Activated effector memory CD4-positive, alpha-beta T cell treated with anti-CD3 and anti-CD28 coated beads, Interleukin-2, amount 50 U/mL, for 16 hours (primary cell): ENCODE measurements at places on chromosomes 4 and X.
A peak's percentile ranks its signal among the peaks of the same experiment; 100 is the strongest.

DNA sequence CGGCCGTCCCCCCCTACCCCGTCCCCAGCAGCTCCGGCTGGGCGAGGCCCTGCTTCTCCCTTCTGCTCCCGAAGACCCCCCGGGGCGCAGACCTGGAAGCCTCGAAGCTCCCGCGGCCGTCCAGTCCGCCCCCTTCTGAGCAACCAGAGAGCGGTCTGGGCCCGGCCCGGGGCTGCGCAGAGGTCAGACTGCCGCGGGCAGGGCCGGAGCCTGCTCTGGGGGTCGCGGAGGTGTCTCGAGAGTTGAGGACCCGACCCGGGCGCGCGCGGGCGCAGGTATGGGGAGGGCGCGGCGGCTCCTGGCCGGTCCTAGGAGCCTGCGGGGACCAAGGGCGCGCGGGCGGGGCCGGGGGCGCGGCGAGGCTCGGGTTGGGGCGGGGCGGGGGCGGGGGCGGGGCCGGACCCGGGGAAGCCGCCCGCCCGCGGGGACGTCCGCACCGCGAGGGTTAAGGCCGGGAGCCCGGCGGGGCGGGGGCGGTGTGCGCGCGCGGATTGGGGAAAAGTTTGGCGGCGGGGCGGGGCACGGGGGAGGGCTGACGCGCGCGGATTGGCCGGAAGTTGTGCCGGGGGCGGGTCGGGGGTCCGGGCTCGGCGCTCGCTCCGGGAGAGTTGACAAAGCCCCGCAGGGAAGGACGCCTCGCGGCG, at the start of gene FGFRL1:
Gene FGFRL1, plus strand, starts transcription at position 605 of the 644 bp plus-strand sequence. CDS start 860 bp downstream, outside the sequence.
- DNase-seq, result peak; percentile 97

GRCh38 chr4:163911891-163912290, 417.4 kb downstream of the TMA16 start:
- DNase-seq, result no peak

- DNase-seq, result no peak
Observed at GRCh38 chr4:146224326-146224966, 10.1 kb downstream of the REELD1 start.

- no peak for DNase-seq
Observed at GRCh38 chr4:60384516-60384915, 815.6 kb upstream of the ADGRL3 start.

- DNase-seq, result peak; percentile 94
Observed at GRCh38 chr4:98658287-98659105, at the start of gene TSPAN5. Gene TSPAN5 (minus strand): TSS chr4:98658611.

GRCh38 chr4:89653012-89653411, 183.9 kb downstream of the SNCA start:
- DNase-seq, result no peak

GRCh38 chrX:9656277-9656676, 109.4 kb downstream of the GPR143 start:
- DNase-seq, result no peak

- no peak for DNase-seq
Observed at GRCh38 chrX:40459571-40460158, 121.1 kb upstream of the ATP6AP2 start.

DNA sequence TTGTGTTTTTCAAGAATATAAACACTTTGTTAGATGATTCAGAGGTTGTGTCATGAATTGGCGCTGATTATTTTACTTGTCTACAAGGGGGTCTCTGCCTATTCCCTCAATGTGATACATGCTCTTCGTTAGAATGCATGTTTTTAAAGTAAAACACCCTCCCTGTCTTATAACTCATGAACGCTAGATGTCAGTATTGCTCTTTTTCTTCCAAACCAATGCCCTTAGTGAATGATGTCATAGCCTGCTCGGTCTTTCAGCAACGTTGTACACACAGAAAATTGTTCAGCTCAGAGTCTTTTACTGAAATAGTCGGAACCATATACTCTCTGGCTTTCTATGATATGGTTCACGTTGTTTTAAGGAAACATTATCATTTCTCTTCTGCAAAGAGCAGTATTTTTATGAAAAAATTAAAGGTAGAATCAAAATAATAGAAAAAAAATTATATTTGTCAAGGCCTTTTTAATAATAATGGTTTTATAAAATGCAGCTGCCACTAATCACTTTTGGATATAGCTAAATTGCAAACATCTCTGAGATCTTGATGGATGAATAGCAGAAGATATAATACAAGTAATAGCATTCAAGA, 292.9 kb downstream of the TLL1 start:
- no peak for DNase-seq

- no peak for DNase-seq
Observed at GRCh38 chr4:99722006-99722405, 64.4 kb upstream of the C4orf54 start.

DNA sequence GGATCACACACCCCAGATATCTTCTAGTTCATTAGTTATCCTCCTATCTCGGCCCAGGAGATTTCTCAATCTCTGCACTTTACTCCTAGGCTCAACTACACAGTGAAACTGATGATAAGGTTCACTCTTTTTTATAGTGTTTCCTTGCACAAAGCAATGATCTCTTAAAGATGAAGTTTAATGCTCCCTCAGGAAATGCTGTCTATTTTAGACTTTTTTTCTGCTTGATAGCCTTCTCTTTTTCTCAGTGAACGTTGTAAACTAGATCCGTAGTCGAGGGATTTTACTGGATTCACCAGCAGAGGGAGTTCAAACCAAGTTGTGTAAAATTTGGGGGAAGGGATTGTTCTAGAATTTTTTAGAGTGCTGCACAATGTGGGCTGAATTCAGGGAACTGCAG, 269.6 kb downstream of the GBA3 start:
- DNase-seq, result no peak

- no peak for DNase-seq
Observed at GRCh38 chr4:140854168-140854567, 98.0 kb upstream of the TBC1D9 start.

DNA sequence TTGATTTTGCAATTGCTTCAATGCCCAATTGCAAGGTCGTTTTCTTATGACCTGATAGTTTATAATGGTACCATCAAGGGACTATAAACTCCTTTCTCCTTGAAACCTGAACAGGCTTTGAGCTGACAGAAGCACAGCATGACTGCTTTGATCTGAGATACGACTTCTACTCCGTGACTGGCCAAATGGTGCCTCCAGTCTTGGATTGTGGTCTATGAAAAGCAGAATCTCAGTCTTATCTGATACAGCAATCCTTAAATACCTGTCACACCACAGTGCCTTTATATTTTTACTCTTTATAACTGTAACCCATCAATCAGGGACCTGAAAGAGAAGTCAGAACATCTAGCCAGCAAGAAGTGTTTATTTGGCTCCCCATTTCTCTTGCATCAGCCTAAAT, 93.1 kb downstream of the DOCK11 start:
- DNase-seq, result no peak

- no peak for DNase-seq
Observed at GRCh38 chrX:13699183-13699826, 10.4 kb downstream of the RAB9A start.
